ENCODE measurements at places on chromosomes 5 and 9.

- no peak for DNase-seq
These were observed 101.5 kb downstream of the DEPDC1B start for GRCh38 chr5:60598424-60598823.

- DNase-seq, result peak; percentile 11
These were observed 465.5 kb downstream of the DNAH5 start for GRCh38 chr5:13478831-13479465.

DNA sequence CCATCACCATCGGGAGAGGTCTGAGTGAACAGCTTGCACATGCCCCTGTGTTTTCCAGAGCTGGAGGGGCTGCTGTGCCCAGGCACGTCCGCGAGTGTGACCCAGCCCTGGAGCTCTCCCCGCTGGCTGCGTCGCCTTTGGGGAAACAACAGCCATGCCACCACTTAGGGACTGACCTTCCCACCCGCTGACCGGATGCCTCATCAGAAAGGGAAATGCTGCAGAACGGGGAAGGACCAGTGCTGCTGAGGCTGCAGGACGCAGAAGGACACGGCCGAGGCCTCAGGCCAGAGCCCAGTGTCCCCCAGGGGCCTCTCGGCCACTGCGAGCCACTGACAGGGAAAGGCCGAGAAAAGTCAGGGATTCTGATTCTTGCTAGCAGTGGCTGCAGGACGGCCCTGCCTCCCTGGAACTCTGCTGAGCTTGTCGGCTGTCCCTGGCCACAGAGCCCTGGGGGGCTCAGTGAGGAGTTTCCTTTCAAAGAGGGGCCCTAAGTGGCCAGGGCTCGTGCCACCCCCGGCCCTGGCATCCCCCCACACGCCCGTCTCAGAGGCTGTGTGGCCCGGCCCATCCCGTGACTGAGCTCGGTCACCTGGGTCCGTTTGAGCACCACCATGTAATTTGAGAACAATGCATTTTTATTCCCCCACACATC, 130.8 kb downstream of the ZNF354C start:
- DNase-seq, result no peak

GRCh38 chr9:87836951-87837705, 45.5 kb upstream of the SPATA31E1 start:
- no peak for DNase-seq

DNA sequence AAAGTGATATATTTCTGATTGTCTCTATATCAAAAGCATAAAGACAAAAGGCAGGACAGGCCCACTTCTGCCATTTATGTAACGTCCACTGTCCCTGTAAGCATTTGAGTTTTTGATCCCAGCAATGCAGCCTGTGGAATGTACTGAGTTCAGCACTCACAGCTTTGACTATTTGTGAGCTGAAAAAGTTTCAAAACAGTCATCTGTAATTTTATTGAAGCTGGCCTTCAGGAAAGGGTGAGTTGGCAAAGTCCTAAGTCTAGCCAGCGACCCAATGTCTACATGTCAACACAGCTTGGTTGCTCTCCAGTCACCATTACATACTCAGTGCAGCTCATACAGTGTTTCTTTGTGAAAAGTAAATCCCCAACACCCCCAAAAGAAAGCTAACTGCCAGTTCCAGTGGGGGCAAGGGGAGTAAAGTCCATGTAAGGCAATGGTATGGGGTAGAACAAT, 9.7 kb downstream of the LIFR start:
- no peak for DNase-seq

DNA sequence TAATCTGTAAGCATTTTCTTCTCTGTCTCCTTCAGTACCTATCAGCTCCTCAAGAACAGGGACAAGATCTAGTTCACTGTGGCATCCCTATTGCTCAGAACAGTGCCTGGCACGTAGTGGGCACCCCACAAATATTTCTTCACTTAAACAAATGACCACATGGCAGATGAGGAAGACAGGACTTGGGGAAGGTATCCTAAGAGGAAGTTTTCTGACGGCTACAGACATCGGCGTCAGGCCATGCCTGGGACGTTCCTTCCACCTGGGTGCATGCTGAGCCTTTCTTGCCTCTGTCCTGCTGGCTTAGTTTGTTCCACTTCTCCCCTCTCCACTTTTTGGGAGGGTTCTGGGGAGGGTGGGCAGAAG, 60.2 kb downstream of the NEURL1B start:
- DNase-seq, result no peak
